ENCODE measurements at places on chromosomes 4 and X. TPM values are rescaled to one million over a fixed set of nuclear protein-coding genes. Genes with fewer than 3 reads are reported as not detected.

DNA sequence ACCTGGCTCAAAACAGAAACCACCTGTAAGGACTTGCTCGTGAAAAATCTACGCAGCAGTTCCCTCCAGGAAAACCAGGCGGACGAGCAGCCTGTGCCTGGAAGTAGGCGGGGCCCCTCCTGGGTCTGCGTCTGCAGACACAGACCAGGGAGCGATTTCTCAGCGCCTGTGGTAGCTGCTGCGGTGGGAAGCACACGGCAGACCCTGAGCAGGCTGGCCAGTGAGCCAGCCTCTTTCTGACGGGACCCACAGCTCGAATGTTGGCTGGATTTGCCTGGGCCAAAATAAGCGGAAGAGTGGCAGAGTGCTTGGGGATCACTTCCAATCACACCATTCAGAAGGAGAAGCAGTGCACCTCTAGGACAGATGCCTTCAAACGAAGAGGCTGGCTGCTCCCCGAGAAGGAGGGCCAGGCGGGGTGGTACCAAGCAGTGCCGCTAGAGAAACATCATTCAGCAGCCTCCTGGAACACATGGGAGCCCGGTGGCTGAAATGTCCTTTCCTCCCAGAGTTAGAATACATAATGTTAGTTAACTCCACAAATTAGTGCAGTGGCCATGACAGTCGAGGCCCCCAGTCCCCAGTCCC is 85.9 kb downstream of the GATB start:
- DNase-seq: peak; percentile 72
- no peaks in the 10 kb centered on the region for H3K36me3 ChIP-seq
- H3K4me3 ChIP-seq: peak overlapping the region; percentile 48
- H3K4me1 ChIP-seq: no peaks in the 10 kb centered on the region

DNA sequence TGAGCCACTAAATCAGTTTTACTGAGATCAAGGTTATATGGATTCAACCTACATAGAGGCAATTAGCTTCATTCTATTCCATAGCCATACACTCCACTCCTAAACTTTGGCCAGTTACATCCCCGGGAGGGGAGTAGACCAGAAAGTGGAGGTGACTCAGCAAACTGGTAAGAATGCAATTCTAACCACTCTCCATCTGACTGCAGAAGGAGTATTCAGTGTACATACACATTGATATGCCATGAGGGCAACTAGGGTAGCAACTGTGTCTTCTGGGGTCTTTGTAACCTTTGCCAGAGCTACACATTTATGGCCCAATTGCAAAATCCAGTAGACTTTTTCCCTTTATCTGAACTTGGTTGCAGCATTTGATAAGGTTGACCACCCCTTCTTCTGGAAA is 7.6 kb downstream of the SLC25A43 start:
- DNase-seq: no peak
- no peaks in the 10 kb centered on the region for H3K27me3 ChIP-seq
- H3K36me3 ChIP-seq: no peaks in the 10 kb centered on the region
- H3K4me3 ChIP-seq: no peak overlapping the region
- H3K27ac ChIP-seq: no peak overlapping the region
- H3K4me1 ChIP-seq: no peaks in the 10 kb centered on the region

- H3K27me3 ChIP-seq: no peaks in the 10 kb centered on the region
- no peak for DNase-seq
These were observed 171.4 kb downstream of the PPARGC1A start for GRCh38 chr4:23718435-23718834.

DNA sequence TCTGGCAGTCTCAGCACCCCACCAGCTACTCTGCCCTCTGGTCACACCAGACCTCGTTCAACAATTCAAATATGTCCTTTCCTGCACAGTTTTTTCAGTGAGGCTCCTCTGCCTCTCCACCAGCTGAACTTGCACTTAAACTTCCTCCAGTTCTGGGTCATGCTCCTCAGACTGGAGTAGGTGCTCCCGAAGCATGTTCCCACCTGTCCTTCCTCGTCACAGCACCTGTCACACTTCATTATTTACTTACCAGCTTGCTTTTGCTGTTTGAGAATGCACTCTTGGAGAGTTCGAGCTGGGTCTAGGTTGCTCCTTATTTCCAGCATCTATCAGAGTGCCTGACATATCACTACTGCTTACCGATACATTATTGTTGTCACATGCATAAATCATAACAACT is 144.8 kb upstream of the TTC29 start:
- no peak for DNase-seq
- H3K27ac ChIP-seq: no peak overlapping the region
- H3K27me3 ChIP-seq: no peaks in the 10 kb centered on the region
- no peaks in the 10 kb centered on the region for H3K36me3 ChIP-seq
- H3K4me3 ChIP-seq: no peak overlapping the region

DNA sequence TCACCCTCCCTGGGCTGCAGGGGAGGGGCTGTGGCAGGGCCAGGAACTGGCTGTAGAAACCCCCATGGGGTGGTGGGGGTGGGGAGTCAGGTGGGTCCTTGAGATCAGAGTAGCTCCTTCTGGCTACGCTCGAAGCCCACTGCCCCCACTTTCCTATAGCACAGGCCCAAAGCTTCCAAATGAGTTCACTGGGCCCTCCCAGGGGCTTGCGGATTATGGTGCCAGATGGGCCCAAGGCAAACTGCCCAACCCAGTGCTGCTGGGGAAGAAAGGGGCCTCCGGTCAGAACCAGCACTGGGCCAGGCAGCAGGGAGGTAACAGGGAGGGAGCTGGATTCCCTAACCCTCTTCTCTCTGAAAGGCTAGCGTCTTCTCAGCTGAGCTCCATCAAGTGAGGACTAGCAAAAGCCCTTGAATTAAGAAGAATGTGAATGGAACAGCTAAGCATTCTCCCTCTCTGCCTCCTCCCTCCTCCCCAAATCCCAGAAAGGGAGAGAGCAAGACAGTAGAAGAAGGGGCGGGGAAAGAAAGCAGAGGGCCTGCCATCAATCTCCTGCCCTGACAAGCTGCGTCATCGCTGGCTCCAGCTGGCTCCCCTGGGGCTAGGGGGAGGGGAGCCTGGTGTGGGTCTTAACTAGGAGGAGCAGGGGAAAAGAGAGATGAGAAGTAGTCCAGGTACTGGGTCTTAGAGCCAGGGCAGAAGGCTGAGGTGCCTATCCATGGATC is 34.7 kb downstream of the FRMPD3 start:
- peaks cover 72% of the 10 kb centered on the region for H3K27me3 ChIP-seq
- H3K4me1 ChIP-seq: no peaks in the 10 kb centered on the region
- no peaks in the 10 kb centered on the region for H3K36me3 ChIP-seq
- H3K4me3 ChIP-seq: no peak overlapping the region

DNA sequence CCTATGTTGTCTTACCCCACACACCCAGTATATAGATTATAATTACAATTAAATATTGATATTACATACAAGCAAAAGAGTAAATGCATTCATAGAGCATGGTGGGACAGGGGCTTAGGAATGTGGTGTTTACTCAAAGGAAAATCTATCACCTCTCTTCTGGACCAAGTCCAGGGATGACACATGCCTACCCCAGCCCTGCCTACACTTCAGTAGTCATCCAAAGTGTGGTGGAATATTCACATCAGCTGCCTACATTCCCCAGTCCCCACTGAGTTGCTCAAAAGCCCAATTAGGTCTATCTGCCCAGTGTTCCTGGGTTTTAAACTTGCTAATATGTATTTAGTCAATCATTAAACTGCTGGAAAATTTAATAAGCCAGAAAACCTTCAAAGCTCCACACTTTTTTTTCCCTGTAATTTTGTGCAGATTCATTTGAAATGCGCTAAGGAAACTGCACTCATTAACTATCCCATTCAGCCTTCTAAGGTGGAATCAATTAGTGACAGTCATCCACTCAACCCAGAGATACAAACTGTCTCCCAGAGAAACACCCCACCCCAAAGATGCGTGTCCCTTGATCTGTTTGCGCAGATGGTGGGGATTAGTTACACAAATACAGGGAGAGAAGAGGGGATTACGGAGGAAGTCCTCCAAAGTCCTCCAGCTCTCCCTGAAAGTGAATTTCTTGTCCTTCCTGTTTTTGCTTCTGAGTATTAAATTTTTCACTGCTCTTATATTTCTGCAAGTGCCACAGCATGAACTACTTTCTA is 91.7 kb upstream of the KDR start:
- no peak overlapping the region for H3K4me3 ChIP-seq
- H3K4me1 ChIP-seq: no peaks in the 10 kb centered on the region
- DNase-seq: no peak
- H3K27me3 ChIP-seq: no peaks in the 10 kb centered on the region
- no peak overlapping the region for H3K27ac ChIP-seq

GRCh38 chr4:165326831-165327210 is 648 bp upstream of the MSMO1 start:
- no peak for DNase-seq
- H3K4me3 ChIP-seq: peak overlapping the region; percentile 91
- peaks cover 4% of the 10 kb centered on the region for H3K4me1 ChIP-seq
- no peaks in the 10 kb centered on the region for H3K27me3 ChIP-seq

DNA sequence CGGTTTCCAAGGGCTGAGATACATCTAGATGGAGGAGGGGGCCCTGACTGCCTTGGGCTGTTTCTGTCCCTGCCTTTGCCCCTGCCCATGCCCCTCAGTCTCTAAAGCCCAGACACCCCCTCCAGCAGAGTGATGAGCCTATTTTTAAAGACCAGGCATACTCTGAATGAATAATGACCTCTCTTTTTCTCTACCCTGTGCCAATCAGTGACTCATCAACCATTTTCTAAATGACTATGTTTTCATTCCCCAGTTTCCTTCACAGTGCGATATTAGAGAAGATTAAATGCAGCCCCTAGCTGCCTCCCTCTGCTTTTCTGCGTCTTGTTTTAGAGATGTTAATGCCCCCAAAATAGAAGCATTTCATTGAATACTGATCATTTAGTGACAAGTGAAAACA is 15.5 kb upstream of the NHS start:
- no peak overlapping the region for H3K4me3 ChIP-seq
- H3K27me3 ChIP-seq: no peaks in the 10 kb centered on the region
- H3K36me3 ChIP-seq: no peaks in the 10 kb centered on the region
- H3K4me1 ChIP-seq: no peaks in the 10 kb centered on the region
- H3K27ac ChIP-seq: peak overlapping the region; percentile 14

DNA sequence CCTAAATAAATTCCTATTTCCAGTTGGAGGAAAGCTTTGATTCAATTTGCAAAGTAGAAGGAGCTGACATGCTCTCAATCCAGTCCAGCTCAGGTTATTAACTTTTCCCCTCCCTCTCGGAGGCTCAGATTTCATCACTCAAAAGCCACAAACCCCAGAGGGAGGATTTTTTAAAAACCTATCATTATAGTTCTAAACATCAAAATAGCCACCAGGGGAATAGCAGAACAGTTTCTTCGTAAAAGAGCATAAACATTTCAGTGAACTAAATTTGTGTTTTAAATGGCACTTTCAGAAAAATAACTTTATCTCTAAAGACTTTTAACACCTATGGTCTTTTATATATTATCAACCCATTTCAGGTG is 8.8 kb downstream of the GPRIN3 start:
- no peak for DNase-seq
- peak overlapping the region; percentile 34 for H3K4me3 ChIP-seq

DNA sequence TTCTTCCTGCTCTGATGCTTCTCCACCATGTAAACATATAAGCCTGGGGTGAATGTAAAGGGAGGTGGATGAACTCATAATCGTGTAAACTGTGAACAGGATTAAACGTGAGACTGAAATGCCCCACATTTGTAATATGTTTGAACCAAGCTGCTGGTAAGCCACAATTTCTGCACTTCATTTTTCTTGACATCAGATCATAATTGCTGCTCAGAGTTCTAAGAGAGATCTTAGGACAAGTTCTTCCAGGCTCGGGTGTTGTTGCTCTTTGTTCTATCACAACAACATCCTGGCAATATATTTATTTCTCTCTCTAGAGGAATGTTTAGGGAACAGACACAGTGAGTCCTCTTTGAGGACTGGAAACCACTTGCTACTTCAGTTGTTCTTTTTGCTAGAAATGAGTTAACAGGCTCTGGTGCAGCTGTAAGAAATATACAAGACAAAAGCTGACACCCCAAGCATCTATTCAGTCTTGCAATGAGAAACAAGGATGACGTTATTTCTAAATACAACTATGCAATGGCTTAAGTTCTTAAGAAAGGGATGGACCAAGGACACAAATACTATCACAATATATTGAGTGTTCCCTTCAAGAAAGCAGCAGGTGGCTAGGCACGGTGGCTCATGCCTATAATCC is 59.6 kb downstream of the LNX1 start:
- H3K4me3 ChIP-seq: no peak overlapping the region
- no peaks in the 10 kb centered on the region for H3K36me3 ChIP-seq
- no peak for DNase-seq
- no peak overlapping the region for H3K27ac ChIP-seq

- no peak overlapping the region for H3K4me3 ChIP-seq
- H3K36me3 ChIP-seq: no peaks in the 10 kb centered on the region
- H3K4me1 ChIP-seq: no peaks in the 10 kb centered on the region
- DNase-seq: peak; percentile 60
- peak overlapping the region; percentile 27 for H3K27ac ChIP-seq
These were observed 66.8 kb upstream of the UCP1 start for GRCh38 chr4:140635606-140636005.

GRCh38 chr4:17327591-17327990 is 184.3 kb downstream of the QDPR start:
- no peaks in the 10 kb centered on the region for H3K27me3 ChIP-seq
- no peaks in the 10 kb centered on the region for H3K36me3 ChIP-seq
- DNase-seq: no peak
- no peak overlapping the region for H3K4me3 ChIP-seq
- no peak overlapping the region for H3K27ac ChIP-seq
- no peaks in the 10 kb centered on the region for H3K4me1 ChIP-seq

DNA sequence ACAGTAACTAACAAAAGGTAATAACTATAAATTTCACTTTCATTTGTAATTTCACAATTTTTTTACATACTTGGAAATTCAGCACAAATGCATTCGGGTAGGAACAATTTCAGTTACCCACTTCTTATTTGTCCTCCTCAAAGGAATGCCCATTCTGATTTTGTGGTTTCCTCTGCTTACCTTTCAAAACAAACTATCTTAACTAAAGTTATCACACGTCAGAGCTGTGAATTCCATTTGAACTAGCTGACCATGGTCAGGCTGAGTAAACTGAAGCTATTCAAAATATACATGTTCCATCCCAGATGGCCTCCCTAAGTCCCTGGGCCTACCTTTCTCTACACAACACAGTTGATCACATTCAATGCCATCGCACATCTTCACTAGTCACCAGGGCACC is 4.5 kb downstream of the CTPS2 start:
- H3K4me1 ChIP-seq: no peaks in the 10 kb centered on the region
- H3K4me3 ChIP-seq: no peak overlapping the region
- no peaks in the 10 kb centered on the region for H3K36me3 ChIP-seq
- no peak overlapping the region for H3K27ac ChIP-seq

Gene SERTM2
- total RNA-seq: not detected

Gene TEC
- 5.1 TPM for total RNA-seq

Gene DGKQ
- 9.4 TPM for total RNA-seq

Gene NEUROG2
- total RNA-seq: not detected

Gene CCKAR
- total RNA-seq: not detected

Gene SPANXD
- total RNA-seq: not detected

Gene RHOH
- total RNA-seq: 9.7 TPM

Gene ARSJ
- total RNA-seq: 10.7 TPM

Gene FRMPD4
- total RNA-seq: under 0.01 TPM

Gene VEGFC
- total RNA-seq: 11.2 TPM

All from breast epithelium (tissue), 4 donors.